ENCODE measurements at places on chromosomes 13 and 19.

GRCh38 chr19:2699413-2700140 lies 2.9 kb downstream of the GNG7 start:
- DNase-seq = peak; percentile 65

DNA sequence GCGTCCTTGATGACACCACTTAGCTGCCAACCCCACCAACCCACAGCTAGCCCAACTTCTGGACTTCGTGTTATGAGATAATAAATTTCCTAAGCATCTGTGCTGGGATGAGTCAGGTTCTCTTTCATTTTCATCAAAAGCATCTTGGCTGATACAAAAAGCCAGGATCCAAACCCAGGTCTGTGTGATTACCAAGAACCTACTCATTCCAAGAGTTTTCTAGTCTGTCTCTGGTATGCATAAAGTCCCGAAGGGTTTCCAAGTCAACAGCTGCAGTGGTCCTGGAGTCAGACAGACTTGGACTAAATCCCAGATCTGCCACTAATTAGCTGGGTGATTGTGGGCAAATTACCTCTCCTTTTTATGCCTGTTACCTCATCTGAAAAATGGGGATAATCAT lies 55.5 kb upstream of the SERP2 start:
- DNase-seq = no peak

DNA sequence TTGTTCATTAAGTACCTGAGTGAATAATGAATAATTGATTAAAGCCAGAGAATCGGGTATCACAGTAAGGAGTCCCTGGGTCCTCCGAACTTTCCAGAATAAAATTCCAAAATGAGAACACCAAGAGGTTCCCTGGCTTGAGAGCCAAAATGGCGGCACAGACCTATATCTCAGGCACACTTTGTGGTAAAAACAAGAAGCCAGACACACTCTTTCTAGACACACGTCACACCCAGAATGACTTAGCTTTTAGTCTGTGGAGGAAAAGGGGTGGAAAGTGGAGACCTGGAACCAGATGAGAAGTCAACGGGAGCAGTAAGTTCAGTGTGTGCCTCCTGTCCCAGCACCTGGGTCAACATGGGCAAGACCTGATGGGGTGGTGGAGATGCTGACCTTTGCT lies 8.4 kb downstream of the ARL11 start:
- DNase-seq = no peak

- no peak for DNase-seq
Observed at GRCh38 chr13:37313372-37313771, 207.9 kb upstream of the CSNK1A1L start.

- DNase-seq = no peak
Observed at GRCh38 chr19:29884044-29884443, 58.0 kb upstream of the URI1 start.

GRCh38 chr19:283395-283794 lies 7.8 kb downstream of the PLPP2 start:
- no peak for DNase-seq

GRCh38 chr19:42038666-42039065 lies 31.3 kb downstream of the GRIK5 start:
- no peak for DNase-seq

- no peak for DNase-seq
Observed at GRCh38 chr19:18670312-18670711, 13.2 kb upstream of the CRTC1 start.

GRCh38 chr19:38134540-38135149 lies 89.4 kb downstream of the DPF1 start:
- DNase-seq = peak; percentile 61

DNA sequence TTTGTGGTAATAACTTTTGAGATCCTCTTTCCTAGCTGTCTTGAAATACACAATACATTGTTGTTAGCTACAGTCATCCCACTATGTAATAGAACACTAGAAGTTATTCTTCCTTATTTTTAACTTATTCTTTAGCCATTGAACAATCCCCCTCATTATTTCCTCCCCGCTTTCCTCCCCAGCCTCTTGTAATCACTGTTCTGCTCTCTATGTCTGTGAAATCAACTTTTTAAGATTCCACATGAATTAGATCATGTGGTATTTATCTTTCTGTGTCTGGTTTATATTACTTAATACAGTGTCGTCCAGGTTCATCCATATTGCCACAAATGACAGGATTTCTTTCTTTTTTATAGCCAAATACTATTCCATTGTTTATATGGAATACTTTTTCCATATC lies 72.9 kb downstream of the SLC10A2 start:
- DNase-seq = no peak

GRCh38 chr19:35932291-35932936 lies 3.8 kb upstream of the LRFN3 start:
- DNase-seq = no peak

DNA sequence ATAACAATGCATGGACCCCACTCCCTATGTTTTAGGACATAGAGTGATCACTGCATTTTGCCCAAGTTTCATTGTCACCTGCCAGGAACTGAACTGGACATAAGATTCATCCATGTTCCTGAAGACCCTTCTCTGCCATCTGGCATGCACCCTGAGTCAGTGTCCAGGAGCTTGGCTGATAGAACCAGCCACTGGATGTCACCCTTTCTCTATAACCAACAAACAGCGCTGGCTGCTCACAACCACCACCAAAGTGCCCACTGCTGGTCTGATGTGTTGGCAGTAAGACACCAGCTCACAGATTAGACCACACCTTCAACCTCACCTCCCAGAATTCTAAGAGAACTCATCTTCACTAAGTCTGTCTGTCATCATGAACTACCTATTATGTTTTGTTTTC lies 333.4 kb downstream of the ITGBL1 start:
- DNase-seq = peak; percentile 73

DNA sequence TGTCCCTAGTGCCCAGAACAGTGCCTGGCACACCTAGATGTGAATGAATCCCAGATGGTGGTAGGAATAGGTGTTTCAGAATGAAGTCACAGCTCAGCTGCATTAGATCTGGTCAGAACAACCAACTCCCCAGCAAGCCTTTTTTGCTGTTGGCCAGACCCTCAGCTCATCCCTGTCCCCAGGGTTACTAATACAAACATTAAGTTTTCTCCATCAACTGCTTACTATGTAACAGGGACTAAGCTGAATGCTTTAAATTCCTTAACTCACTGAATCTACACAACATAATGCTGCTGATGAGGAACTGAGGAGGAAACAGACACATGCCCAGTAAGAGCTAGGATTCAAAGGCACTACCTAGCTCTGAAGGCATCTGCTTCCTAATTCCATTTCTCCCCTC lies 18.8 kb downstream of the SMG9 start:
- DNase-seq = no peak

GRCh38 chr19:17473041-17473440 lies 2.7 kb downstream of the SLC27A1 start:
- DNase-seq = no peak

DNA sequence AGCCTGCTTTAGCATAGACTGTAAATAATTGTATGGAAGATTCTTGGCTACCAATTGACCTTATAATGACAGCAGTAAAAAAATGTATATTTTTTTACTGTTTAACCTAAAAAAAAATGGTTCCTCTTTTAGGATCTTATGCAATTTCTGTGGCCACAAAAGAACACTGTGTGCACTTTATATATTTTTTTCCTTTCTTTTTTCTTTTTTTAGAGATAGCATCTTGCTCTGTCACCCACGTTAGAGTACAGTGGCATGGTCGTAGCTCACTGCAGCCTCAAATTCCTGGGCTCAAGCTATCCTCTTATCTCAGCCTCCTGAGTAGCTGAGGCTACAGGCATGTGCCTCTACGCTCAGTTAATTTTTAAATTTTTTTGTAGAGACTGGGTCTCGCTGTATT lies 6.1 kb downstream of the FLT3 start:
- DNase-seq = no peak

DNA sequence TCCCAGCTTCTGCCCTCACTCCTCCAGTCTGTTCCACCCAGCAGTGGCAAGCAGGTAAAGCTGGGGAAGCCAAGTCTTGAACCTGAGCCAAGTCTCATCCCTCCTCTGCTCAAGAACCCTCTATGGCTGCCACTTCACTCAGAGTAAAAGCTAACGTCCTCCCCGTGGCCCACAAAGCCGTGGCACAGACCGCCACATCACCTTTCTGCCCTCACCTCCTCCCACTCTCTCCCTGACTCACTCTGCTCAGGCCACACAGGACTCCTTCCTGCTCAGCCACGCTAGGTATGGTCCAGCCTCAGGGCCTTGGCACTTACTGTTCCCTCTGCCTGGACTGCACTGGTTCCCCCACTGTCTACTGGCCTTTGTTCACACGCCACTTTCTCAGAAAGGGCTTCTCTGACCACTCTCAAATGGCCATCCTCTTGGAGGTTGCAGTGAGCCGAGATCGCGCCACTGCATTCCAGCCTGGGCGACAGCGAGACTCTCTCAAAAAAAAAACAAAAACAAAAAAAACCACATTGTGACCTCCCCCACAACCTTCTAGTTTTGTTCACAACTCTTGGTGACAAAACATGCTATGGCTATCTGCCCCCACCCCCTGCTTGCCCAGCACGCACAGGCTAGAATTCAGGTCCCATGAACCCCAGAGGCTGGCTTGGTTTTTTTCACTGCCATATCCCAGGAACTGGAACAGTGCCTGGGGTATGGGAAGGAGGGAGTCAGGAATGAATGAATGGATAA lies 15.8 kb downstream of the NDUFB7 start:
- no peak for DNase-seq

DNA sequence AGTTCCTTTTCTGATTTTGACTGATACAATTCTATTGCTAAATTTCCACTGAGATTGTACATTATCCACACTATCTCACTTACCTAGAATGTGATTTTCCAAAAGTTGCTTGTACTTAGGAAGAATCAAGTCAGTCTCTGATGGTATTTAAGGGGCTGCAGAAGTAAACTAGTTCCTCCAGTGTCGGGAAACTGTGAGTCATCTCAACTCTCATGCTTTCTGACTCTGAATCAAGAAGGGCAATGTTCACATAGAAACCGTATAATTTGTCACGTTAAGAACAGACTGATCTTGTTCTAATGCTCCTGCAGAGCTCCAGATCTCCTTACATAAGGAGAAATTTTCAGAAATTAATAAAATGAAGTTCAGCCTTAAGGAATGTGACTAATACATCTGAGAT lies 369.3 kb downstream of the KLF5 start:
- DNase-seq = no peak

DNA sequence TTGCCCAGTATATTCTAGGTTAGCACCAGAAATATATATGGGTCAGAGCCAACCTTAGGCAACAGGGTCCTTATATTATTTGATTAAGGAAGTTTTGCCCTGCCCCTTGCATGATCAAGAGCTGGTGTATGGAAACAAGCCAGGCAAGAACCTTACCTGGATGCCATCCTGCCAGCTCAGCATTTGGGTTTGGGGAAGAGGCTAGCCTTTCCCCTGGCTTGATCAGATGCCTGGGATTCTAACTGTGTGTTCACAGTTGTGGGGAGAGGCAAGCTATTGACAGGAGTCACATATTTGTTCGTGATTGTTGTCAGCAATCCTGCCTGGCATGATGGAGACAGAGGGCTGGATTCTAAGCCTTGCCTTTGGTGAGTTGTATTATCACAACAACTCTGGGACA lies 260.0 kb upstream of the DACH1 start:
- no peak for DNase-seq

Measured in NAMALWA (cell line).